Frontal cortex (tissue), 4 donors: ENCODE measurements at places on chromosomes 12 and 14. TPM values are rescaled to one million over a fixed set of nuclear protein-coding genes. Genes with fewer than 3 reads are reported as not detected.

GRCh38 chr12:7935590-7936581, at the start of gene SLC2A3:
Gene SLC2A3, minus strand, starts transcription at chr12:7936187. Its CDS starts 153 bp downstream, at chr12:7936034.
- DNase-seq, result peak; percentile 65

DNA sequence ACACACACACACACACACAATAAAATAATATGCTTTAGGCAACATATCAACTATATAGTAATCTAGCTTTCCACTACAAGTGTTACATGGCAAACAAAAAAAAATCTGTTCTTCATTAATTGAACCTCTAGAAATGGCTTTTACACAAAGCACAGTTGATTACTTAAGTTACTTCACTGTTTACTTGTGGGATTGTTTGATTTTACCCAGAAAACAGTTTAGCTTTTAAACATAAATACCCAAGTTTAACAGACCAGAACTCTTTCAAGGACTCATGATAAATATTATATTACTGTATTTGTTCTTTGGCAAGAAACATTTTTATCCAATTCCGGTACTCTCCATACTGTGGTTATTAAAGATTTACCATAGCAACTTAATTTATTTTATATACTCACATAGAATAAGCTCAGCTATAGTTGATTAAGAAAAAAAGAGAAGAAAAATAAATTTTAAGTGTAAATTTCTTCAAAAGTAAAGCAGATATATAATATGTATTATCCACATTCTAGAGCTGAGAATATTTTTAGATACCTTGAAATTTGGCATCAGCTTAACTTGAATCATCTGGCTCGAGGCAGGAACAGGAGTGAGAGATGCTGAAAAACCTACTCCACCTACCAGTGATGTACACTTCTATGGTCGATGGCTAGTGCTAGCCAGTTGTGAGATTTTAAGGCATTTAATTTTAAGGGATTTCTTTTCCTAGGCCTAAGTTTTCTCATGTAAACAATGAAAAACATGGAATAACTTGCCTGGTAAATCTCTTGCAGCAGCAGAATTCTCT, 126.0 kb downstream of the BTG1 start:
- DNase-seq, result no peak

- DNase-seq, result no peak
Observed at GRCh38 chr12:52691076-52691840, 11.1 kb upstream of the KRT1 start.

- no peak for DNase-seq
Observed at GRCh38 chr14:20627346-20628027, 14.0 kb downstream of the OR6S1 start.

DNA sequence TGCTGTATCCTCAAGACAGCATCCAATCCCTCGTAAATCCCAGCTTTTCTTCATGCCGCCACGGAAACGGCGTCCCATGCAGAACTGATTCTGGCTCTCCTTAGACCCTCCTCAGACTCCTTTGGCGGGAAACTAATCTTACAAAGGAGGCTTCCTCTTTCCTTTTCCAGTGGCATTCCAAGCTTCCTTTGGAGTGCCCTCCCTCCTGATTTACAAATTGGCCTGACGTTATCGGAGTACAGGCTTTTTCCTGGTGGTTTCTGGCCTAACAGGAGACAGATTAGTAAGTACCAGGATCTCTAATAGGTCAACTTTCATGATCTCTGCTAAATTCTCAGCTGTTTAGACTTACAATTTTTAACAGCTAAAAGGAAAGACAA, 1.3 kb upstream of the ZDHHC17 start:
- no peak for DNase-seq

Gene DCD
- not detected for total RNA-seq

DNA sequence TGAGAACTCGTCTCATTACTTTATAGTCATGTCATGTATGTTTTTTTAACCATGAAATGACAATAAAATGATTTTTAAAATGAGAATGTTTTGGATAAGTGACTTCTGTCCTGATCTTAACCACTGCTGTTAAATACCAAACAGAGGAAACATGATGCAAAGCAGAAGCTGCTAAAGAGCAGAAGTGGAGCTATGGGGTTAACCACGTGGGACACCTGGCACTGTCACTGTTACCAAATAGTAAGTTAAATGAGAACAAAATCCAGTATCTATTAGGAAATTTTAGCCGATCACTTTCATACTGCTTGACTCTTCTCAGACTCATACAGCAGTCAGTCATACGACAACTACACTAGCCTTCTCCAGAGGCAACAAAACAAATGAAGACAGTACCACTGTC, 82.4 kb downstream of the SCAF11 start:
- DNase-seq, result no peak

DNA sequence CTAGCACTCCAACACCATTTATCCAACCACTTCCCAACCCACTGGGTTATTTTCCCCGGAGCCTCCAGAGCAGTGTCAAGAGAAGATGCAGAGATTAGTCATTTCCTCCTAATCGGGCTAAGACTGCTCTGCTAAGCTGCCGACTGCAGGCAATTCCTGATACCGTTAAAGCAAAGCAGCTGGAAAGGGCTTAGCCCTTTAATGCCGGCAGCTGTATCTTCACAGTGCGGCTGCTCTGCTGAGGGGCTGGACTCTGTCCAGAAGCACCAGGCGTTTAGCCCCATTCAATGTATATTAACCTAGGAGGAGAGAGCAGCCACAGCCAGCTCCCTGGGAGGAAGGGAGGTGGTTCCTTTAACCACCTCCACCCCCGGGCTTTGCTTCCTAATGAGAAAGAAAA, 11.1 kb downstream of the AQP6 start:
- DNase-seq, result no peak

Gene MLXIP
- total RNA-seq, result 6.9 TPM

GRCh38 chr12:30824311-30824710, 69.6 kb upstream of the CAPRIN2 start:
- DNase-seq, result no peak

DNA sequence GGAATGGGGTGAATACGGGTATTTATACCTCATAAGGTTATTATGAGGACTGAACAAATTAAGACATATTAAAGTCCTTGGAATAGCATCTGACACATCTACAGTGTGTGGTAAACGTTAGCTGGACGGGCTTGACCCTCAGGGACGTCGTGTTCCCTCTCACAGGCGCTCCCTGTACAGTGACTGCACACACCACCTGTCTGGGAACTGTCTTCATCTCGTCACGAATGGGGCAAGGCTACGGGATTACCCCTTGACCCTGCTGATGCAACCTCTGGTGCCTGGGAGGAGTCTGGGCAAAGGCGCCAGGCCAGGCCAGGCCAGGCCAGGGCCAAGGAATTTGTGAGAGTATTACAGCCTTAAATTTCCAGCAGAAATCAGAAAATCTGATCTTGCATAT, 191.1 kb downstream of the CALM1 start:
- no peak for DNase-seq
